ENCODE measurements at places on chromosomes 3 and 15. TPM values are rescaled to one million over a fixed set of nuclear protein-coding genes. Genes with fewer than 3 reads are reported as not detected.

GOLGA8T gene
- not detected for total RNA-seq

ZNF860 gene
- 2.5 TPM for total RNA-seq

GRK7 gene
- not detected for total RNA-seq

MCTP2 gene
- total RNA-seq, result 11.5 TPM

DNA sequence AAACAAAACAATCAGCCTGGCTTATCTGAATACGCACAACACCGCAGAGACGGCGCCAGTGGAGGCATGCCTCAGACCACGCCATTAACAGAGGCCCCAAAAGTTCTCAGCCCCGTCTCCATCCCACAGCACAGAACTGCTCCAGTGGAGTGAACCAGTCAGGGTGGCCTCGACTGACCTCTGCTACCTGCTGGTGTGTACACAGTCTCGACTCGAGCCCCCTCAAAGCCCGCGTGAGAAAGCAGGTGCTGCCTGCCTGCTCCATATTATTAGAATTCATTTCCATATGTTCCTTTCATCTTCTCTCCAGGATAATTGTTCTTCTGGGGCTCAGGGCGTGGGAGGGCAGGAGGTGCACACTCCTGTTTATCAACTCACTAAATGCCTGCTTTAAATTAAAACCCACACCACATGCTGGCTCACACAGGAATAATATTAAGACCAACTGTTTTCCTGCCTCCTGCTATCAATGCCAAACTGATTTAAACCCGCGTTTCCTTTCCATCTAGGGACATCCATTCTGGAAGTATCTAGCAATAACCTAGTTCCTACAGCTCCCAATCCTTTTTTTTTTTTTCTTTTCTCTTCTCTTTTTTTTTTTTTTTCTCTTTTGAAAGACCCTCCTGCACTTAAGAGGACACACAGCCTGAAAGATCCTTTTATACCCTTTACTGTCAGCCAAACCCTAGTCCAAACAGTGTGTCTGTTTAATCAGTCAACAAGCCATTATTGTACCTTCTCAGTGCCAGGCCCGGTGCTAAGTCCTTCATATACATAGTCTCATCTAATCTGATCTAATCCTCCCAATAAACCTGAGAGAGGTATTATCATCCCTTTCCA, 101.2 kb downstream of the TLE3 start:
- no peaks in the 10 kb centered on the region for H3K27me3 ChIP-seq
- no peak overlapping the region for H3K27ac ChIP-seq
- no peaks in the 10 kb centered on the region for H3K36me3 ChIP-seq
- H3K4me3 ChIP-seq, result no peak overlapping the region
- H3K4me1 ChIP-seq, result peaks cover 17% of the 10 kb centered on the region
- no peak for DNase-seq

DNA sequence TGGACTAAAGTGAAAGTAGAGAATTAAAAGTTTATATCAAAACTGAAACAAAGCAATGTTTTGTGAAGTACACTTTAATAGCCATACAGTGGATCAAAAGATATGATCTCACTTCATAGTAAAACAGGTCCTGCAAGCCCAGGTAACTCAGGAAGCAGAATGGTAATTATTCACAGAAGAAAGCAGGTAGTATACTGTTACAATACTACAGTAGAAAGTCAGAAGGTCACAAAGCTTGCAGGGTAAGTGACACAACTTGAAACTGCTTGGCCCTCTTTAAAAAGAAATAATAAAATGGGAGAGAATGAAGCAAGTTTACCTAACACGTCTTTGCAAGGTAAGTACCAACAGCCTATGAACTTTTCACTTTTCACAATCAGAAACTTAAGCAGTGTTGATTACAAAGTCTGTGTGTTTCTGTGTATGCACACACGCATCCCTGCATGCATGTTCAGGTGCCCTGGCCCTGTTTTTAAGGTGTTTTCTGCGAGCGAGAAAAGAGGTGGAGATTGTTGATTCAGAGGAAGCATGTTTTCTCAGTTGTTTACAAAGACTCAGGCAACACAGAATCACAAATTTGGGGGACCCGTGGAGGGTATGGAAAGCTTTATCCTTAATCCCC, at the start of gene NAALADL2:
TSS of gene NAALADL2 (plus strand) at position 221 of the 622 bp plus-strand sequence.
- H3K4me3 ChIP-seq, result peak within 1 kb of the TSS; percentile 18
- H3K27ac ChIP-seq, result peak within 1 kb of the TSS; percentile 46
- no peak for DNase-seq
- H3K4me1 ChIP-seq, result peaks cover 52% of the 10 kb centered on the region
- H3K27me3 ChIP-seq, result no peaks in the 10 kb centered on the region
- H3K36me3 ChIP-seq, result no peaks in the 10 kb centered on the region

DNA sequence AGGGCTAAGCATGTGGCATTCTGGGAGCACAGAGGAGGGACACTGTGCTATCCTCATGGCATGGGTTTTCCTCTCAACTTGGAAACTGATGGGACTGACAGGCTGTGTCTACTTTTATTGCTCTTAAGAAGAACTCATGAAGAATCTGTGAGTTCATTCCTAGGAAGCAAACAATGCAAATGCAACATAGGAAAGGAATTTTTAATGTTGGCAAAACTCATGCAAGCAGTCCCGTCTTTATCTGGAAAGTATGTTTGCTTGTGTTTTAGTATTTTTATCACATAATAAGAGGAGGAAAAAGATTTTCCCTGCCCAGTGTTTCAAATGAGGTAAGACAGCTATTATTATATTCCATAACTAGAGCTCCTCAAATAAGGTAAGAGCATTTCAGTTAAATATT, 89.7 kb downstream of the TRIM42 start:
- no peak for DNase-seq
- no peak overlapping the region for H3K27ac ChIP-seq
- no peak overlapping the region for H3K4me3 ChIP-seq
- no peaks in the 10 kb centered on the region for H3K4me1 ChIP-seq
- H3K36me3 ChIP-seq, result no peaks in the 10 kb centered on the region
- H3K27me3 ChIP-seq, result no peaks in the 10 kb centered on the region
